ENCODE measurements at places on chromosomes 6 and 20.

DNA sequence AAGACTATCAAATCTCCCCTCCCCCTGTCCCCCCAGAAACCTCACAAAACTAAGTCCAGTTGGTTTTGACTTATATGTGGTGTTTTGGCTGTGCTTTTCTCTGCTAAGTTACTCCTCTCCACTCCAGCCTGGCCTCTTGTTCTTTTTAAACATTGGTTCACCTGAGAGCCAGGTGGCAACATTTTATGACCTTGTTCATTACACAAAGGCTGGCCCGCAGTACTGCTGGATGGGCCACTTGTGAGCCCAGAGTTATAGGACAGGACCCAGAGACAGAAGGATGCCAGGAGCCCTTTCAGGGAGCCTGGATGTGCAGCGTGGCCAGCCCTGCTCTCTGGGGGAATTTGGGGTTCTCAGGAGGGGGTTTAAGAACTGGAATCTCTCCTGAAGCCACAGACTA lies 90.0 kb downstream of the RAMACL start:
- no peak for DNase-seq

DNA sequence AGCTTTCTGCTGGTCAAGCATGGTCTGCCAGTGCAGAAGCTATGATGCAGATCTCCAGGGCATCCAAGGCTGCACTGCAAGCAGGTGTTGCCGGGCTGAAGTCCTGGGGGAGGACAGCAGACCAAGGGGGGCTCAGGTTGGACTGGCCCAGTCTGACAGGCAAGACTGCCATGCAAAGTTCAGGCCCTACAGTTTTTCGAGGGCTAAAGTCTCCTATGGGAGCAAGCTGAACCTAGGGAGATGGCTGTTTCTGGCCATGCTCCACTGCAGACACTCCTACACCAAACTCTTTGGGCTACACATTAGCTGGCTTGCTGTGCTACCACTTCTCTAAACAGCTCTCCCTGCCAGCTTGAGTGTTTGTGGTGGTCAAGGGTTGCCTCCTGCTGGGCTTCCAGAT lies 130.0 kb upstream of the SYNCRIP start:
- DNase-seq = no peak

- DNase-seq = peak; percentile 89
Observed at GRCh38 chr20:36541227-36541767, at the start of gene MYL9. MYL9 (plus strand) TSS chr20:36541519; CDS start chr20:36544885, 3,366 bp downstream.

GRCh38 chr6:159100395-159101182 lies 55.8 kb upstream of the TAGAP start:
- DNase-seq = no peak

- peak; percentile 35 for DNase-seq
Observed at GRCh38 chr20:44736170-44737021, 9.3 kb upstream of the KCNK15 start.

DNA sequence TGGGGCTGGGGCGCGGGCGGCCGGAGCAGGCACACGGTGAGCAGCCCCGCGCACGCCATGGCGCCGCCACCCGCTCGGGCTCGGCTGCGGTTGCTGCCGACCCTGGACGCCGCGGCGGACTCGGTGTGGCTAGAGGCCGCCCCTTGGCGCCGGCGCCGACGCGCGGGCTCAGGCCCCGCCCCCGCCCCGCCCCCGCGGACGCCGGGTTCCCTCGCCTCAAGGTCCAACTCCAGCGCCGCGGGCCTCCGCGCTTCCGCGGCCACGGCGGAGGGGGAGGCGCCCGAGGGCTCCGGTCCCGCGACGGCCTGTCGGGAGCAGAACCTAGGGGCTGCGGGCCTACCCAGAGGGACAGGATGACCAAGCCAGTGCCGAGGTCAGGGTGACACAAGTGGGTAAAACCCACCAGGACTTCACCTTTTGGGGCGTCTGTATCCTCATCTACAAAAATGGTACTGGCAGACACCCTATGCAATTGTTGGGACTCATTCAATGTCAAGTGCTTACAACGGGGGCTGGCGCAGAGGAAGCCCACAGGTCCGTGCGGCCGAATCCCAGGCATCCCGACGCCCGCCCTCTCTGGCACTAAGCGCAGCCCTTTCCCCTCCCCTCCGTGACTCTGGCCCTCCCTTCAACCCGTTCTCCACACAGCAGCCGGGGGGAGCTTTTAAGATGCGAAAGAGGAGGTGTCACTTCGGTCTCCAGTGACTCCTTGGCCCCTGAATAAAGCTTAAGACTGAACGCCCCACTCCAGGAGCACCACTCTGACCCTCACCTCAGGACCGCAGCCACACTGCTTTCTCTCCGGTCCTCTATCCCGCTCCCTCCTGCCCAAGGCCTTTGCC lies at the start of gene NECAB3:
Gene NECAB3, minus strand, starts transcription at position 135 of the 842 bp plus-strand sequence. Its CDS starts 76 bp downstream, at position 59.
- peak; percentile 88 for DNase-seq

GRCh38 chr6:25596928-25597818 lies 54.8 kb upstream of the SCGN start:
- no peak for DNase-seq

GRCh38 chr6:30530014-30530413 lies 26.3 kb downstream of the GNL1 start:
- DNase-seq = no peak

DNA sequence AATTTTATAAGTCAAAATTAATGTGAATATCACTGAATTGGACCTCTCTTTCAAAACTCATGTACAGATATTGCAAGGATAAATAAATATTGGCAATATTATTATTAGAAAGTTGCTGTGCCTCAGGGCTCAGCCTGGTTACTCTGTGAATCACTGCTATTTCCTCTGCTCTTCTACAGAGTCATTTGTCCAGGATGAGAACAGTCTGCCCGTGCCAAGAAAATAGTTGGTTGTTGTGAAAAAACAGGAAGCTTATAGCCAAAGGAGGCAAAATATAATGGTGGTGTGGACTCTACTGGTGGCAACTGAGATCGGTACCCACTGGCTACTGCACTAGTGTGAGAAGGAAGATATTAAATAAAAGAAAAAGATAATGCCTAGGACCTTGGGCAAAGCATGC lies 93.6 kb downstream of the RIMS1 start:
- no peak for DNase-seq

DNA sequence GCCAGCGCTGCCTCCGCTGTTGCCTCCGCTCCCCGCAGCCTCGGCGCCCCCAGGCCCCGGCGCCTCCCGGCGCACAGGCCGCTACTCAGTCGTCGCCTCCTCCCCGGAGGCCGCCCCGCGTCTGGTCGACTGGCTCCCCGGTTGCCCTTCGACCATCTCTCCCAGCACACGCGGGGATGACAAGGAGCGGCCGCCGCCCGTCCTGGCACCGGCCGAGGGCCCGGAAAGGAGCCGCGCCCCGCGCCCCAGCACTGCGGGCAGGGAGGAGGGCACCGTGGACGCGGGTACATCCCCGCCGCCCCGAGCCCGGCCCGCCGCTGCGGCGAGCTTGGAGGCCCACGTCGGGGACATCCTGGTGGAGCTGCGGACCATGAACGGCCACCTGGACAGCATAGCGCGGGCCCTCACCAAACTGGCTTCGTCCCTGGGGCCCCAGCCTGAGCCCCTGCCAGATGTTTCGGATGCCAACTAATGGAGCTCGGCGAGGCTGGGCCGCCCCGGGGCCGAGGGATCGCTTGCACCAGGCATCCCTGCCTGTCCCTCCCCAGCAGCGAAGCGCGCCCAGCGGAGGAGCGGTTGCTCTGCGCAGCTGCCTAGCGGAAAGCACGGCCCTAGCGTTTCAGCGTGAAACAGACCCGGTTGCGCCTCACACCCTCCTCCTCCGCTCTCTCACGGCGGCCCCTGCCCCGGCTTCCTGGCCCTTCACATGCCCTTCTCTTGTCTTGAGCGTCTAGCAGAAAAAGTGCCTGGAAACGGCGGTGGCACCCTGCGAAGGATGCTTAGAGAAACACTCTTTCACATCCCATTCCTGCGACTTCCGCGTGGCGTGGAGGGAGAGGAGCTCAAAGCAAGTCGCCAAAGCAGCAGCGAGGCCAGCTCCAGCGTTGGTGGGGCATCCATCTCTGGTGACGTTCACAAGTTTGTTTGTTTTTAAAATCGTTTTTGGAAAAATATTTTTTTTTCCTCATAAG lies 285.8 kb upstream of the SUPT3H start:
- DNase-seq = peak; percentile 71

- no peak for DNase-seq
Observed at GRCh38 chr6:297571-298232, 5.4 kb downstream of the DUSP22 start.

- no peak for DNase-seq
Observed at GRCh38 chr6:10528158-10528981, 7.2 kb downstream of the GCNT2 start.

DNA sequence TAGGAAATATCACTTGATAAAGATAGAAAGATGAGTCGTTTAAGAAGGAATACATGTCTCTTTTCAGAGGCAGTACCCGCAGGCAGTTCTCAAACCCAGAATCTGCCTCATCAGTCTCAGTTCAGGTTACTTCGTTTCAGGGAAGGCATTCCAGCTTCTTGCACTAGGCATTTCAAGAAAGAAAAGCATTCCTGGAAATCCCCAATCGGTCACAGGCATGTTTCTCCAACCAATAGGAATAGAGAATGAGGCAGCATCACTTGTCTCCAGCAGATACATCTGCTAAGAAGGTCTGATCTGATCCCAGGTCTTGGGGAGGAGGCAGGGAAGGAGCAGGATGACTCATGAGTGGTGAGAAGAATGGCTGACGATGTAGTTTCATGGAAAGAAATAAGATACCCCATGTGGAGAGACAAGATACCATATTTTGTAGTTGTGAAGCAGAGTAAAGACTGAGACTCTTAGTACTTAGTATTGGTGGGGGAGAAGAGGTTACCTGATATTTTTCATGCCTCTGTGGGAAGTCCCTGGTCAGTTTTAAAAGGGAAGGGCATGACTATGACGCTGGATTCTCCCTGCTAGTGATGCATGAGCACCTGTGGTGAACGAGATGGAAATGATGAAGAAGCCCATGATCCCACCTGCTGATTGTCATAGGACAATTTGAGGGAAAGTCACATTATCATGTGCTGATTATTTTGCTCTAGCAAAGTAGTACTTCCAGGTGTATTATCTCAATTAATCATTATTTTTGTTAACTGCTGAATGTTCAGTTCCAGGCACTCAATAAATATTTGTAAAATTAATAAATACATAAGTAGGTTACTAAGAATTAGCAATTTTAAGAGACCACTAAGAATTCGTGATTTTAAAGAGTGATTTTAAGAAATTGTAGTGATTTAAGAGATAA lies 20.3 kb upstream of the HLA-DRB1 start:
- DNase-seq = peak; percentile 75

DNA sequence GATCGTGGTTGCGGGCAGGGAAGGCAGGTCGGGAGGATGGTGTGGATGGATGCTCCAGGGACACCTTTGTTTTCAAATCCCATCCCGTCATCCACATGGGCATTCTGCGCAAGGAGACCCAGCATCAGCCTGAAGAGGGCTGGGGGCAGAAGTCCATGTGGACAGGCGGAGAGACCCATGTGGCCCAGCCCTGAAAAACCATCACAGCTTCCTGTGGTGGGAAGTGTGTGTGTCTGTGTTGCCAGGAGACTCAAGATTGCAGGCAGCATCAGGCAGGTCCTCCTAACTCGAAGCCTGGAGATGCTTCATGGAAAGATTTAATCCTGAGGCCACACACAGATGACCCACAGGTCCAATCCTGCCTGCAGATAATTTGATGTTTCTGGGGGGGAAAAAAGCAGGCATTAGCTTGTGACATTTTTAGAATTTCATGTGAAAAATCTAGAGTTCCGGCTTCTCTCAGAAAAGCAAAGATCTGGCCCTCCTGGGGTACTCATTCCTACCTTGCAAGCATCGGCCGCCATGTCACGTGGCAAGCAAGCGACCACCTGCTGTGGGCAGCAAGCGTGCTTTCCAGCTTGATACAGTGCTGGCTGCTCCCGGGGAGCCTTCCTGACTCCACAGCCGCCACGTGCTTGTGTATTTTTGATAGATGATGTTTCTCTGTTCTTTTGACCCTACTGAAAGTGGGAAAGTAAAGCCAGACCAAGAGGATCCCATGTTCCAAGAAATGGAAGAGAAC lies 25.8 kb downstream of the BCAS4 start:
- DNase-seq = no peak

- no peak for DNase-seq
Observed at GRCh38 chr6:63504777-63505384, 67.4 kb upstream of the LOC128125822 start.

GRCh38 chr20:49690899-49691620 lies 22.6 kb downstream of the B4GALT5 start:
- DNase-seq = no peak

- DNase-seq = no peak
Observed at GRCh38 chr20:50798650-50799049, 3.8 kb downstream of the BCAS4 start.

DNA sequence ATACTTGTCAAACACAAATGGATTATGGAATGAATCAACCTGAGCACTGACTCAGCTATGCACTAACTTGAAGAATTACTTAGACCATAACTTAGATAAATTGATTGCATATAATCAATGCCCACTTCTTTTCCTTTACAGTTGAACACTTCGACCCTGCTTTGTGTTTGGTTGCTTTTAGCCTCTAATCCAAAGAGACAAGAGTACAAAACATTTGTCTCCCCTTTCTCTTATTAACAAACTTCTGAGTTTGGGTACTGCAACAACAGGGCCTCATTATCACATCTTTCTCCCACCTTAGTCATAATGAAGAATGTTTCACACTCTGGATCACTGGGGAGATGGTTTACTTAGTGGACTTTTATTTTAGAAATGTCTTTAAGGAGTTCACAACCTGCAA lies 2.6 kb upstream of the TAAR6 start:
- no peak for DNase-seq

DNA sequence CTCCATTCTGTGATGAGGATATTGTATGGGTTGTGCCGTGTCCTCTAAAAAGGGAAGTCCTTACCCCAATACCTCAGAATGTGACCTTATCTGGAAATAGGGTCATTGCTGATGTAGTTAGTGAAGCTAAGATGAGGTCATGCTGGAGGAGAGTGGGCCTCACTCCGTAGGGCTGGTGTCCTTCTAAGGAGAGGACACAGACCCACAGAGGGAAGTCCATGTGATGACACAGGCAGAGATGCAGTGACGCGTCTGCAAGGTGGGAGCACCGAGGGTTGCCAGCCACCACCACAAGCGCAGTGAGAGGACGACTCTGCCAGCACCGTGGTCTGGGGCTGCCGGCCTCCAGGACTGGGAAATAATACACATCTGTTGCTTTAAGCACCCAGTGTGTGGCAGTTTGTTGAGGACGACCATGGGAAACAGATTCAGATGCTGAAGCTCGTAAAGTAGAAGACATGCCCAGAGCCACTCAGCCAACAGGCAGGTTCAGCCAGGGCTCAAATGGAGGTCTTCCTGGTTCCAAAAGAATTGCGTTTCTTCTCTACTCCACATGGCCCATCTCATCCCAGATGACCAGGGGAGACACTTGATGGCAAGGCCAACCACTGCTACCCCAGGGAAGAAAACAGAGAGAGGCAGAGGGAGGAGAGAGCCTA lies 59.2 kb upstream of the DUSP22 start:
- DNase-seq = no peak

GRCh38 chr6:47630587-47630986 lies 67.8 kb upstream of the ADGRF4 start:
- no peak for DNase-seq
